ENCODE measurements at places on chromosomes 7 and 10.

DNA sequence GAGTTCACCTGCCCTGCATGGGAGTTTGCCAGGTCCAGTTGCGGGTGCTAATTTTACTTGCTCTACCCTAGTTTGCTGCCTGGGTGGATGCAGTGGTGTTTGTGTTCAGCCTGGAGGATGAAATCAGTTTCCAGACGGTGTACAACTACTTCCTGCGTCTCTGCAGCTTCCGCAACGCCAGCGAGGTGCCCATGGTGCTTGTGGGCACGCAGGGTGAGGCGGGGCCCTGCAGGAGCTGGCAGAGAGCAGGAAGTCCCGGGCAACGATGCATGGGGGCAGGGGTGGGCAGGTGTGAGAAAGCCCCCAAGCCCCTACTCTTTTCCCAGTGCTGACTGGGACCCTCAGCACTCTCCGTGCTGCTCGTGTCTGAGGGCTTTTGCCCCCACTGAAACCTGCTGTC, 31.3 kb downstream of the AGAP3 start:
- no peak for DNase-seq

DNA sequence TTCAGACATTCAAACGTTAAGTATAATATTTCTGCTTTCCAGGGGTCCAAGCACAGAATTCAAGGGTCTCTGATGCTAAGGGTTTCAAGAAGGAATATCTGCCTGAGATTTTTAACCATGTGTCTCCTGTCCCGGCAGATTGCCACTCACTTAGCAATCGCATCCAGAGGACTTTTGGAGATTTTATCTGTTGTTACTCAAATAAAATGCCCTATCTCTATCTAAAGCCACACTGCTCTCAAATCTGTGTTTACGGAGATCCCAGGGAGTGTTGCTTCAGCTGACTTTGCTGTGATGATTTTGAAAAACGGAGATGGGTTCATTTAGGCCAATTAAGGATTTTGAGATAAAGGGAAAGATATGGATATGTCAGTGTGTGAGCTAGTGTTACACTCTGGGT, 359.9 kb downstream of the DGKB start:
- DNase-seq = no peak

GRCh38 chr7:36137258-36137657, 15.8 kb upstream of the EEPD1 start:
- no peak for DNase-seq

- no peak for DNase-seq
Observed at GRCh38 chr7:84102213-84102612, 92.4 kb downstream of the SEMA3A start.

DNA sequence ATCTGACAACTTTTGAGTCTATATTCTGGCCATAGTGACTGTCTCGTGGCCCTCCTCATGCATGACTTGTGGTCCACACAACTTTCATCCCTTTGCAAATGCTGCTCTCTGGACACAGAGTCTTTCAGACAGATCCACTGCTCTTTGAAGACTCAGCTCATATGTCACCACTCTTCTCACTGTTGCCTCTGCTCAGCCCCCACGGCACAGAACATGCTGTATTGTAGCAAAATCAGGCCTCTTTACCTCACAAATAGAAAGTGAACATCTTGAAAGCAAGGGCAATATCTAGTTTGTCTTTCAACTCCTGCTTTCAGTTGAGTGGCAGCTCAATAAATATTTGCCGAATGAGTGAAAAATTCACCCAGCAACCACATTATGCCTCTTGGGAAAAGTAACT, 443.5 kb downstream of the NRG3 start:
- DNase-seq = no peak

- no peak for DNase-seq
Observed at GRCh38 chr7:33876596-33877274, 28.6 kb upstream of the BMPER start.

- DNase-seq = no peak
Observed at GRCh38 chr7:48411619-48412018, 240.4 kb downstream of the ABCA13 start.

Measured in hippocampal formation (tissue), 2 donors.